SK-MEL-5 (cell line): ENCODE measurements at places on chromosomes 11 and 22. TPM values are rescaled to one million over a fixed set of nuclear protein-coding genes. Genes with fewer than 3 reads are reported as not detected.

The OR52M1 gene
- total RNA-seq, result not detected in 2 replicates

The RBFOX2 gene
- 53.6 and 57.0 TPM in 2 replicates for total RNA-seq

The LRRN4CL gene
- total RNA-seq, result 1.1 and 1.3 TPM in 2 replicates

The SHISA8 gene
- total RNA-seq, result not detected in 2 replicates

The GNG3 gene
- total RNA-seq, result not detected in 2 replicates

The CARD18 gene
- not detected in 2 replicates for total RNA-seq

The CPT1A gene
- total RNA-seq, result 1.7 and 1.8 TPM in 2 replicates

The DERL3 gene
- 0.13 and 0.26 TPM in 2 replicates for total RNA-seq

The NAT10 gene
- total RNA-seq, result 38.0 and 43.3 TPM in 2 replicates

The INPP5J gene
- total RNA-seq, result 0.19 and 0.26 TPM in 2 replicates

The DMC1 gene
- total RNA-seq, result 0.45 TPM in 1 of 2 replicates, not detected in the other

The SMCO4 gene
- total RNA-seq, result 4.8 and 50.7 TPM in 2 replicates

The TCN2 gene
- total RNA-seq, result 1.8 and 2.0 TPM in 2 replicates

The P4HA3 gene
- total RNA-seq, result 2.2 and 2.6 TPM in 2 replicates

The ATP5MG gene
- total RNA-seq, result 138 and 155 TPM in 2 replicates

The ZNF214 gene
- 1.2 and 2.9 TPM in 2 replicates for total RNA-seq

The CCDC87 gene
- 0.08 and 0.24 TPM in 2 replicates for total RNA-seq

The TPST2 gene
- total RNA-seq, result 25.1 and 30.5 TPM in 2 replicates

The TESMIN gene
- total RNA-seq, result 1.1 TPM in 2 replicates

The C11orf97 gene
- total RNA-seq, result not detected in 2 replicates

The KRTAP5-2 gene
- total RNA-seq, result 0.26 and 0.72 TPM in 2 replicates

The FGF4 gene
- not detected in 2 replicates for total RNA-seq

The DHCR7 gene
- 114 and 117 TPM in 2 replicates for total RNA-seq

The SLC37A4 gene
- 14.2 and 19.1 TPM in 2 replicates for total RNA-seq

The PNPLA3 gene
- total RNA-seq, result 11.1 and 12.5 TPM in 2 replicates

The SLC25A45 gene
- 3.4 and 4.6 TPM in 2 replicates for total RNA-seq

The IL18 gene
- total RNA-seq, result 0.71 and 1.3 TPM in 2 replicates

The CYB5R2 gene
- 33.3 and 34.8 TPM in 2 replicates for total RNA-seq

The MOV10L1 gene
- total RNA-seq, result 0.08 TPM in 1 of 2 replicates, not detected in the other

The GTSE1 gene
- total RNA-seq, result 15.6 and 16.5 TPM in 2 replicates

The OR51B2 gene
- 0.53 and 0.83 TPM in 2 replicates for total RNA-seq

The MMP27 gene
- not detected in 2 replicates for total RNA-seq

The THY1 gene
- total RNA-seq, result 0.32 and 0.88 TPM in 2 replicates

The ARHGAP42 gene
- total RNA-seq, result 18.3 and 19.3 TPM in 2 replicates

The IL18BP gene
- total RNA-seq, result 1.6 and 2.6 TPM in 2 replicates

The NLRP10 gene
- total RNA-seq, result not detected in 2 replicates
